ENCODE measurements at places on chromosomes 7 and 10. TPM values are rescaled to one million over a fixed set of nuclear protein-coding genes. Genes with fewer than 3 reads are reported as not detected.

GRCh38 chr7:37445064-37445723 lies 3.5 kb downstream of the ELMO1 start:
- DNase-seq, result no peak

DNA sequence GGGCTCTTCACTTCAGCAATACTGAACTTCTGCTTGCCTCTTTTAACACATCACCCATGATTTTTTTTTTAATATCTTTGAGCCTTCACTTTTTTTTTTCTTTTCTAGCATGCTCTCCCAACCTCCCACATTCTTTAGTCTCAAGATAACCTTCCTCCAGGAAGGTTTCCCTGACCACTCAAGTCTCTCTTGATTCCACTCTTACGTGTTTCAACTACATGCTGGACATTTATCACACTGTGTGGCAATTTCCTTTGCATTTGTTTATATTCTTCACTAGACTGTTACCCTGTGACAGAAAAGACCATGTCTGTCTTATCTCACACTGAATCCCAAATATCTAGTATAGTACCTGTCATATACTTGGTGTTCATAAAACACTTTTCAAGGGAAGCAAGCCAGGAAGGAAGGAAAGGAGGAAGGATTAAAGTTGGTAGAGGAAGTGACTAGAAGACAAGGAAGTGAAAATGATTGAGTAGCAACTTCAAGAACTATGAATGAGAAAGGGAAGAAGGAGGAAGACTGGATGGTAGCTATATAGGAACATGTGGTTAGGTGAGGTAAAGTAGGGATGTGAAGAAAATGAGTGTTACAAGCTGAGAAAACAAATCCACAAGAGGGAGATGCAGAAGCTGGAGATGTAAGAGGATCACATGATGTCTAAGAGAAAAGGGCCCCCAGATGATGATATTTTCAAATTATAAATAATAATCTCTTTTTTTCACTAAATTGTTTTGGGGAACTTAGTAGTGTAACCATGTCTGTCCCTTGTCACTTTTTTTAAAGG lies 40.4 kb downstream of the IFIT5 start:
- no peak for DNase-seq

- DNase-seq, result no peak
Observed at GRCh38 chr10:125201108-125201524, 40.8 kb upstream of the CTBP2 start.

SEMA3A gene
- 1.2 TPM for total RNA-seq
